Substantia nigra (tissue), 51 donors: ENCODE measurements at places on chromosomes 7 and 10.

- DNase-seq = no peak
Observed at GRCh38 chr7:98668255-98668654, 51.2 kb downstream of the NPTX2 start.

DNA sequence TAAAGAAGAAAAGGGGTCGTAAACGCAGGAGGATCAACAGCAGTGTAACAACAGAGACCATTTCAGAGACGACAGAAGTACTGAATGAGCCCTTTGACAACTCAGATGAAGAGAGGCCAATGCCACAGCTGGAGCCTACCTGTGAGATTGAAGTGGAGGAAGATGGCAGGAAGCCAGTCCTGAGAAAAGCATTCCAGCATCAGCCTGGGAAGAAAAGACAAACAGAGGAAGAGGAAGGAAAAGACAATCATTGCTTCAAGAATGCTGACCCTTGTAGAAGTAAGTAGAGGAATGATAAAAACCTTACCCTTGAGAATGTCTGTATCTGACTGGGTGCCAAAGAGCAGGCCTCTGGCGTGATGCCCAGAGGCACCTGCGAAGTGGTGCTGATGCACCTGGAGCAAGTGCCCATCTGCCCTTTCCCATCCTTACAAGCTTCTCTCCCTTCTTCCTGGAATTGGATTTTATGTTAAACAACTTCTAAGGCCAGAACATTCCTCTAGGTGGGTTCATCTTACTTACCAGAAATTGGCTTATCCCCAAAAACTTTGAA is 86.4 kb upstream of the SAMD8 start:
- DNase-seq = no peak

- no peak for DNase-seq
Observed at GRCh38 chr7:3141326-3141725, 97.7 kb upstream of the CARD11 start.

- no peak for DNase-seq
Observed at GRCh38 chr7:47466832-47467231, 115.1 kb downstream of the TNS3 start.

DNA sequence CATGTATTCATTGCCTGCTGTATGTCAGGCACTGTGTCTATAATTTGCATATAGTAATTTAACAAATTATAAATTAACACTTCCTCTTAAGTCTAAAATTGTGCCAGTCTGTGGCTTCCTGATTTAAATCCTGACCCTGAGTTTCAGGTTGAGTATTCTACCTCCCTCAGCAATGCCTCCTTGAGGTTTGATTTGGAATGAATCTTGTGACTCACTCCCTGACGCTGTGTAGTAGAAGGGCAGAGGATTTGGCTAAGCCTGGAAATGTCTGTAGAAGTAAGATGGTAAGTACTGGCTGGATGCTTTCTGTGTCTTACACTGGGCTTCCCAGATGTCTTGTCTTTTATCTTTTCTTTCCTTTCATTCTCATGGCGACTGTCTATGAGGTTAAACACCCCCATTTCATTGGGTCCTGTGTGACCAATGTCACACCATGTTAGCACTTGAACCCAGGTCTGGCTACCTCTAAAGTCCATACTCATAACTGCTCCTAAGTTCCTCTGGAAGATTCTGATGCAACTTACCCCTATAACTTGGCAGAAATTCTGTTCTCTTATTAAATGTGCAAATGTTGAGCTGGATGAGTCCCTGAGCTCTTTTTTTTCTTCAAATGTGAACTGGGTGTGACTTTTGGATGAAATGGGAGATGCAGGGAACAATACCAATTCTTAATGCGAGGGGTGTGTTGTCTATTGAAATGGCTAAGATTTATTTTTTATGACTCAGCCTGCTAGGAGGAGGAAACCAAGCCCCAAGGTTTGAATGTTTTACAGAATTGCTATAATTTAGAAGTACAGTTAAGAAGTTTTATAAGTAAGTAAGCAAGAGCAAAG is 48.5 kb downstream of the PLCE1 start:
- DNase-seq = no peak

DNA sequence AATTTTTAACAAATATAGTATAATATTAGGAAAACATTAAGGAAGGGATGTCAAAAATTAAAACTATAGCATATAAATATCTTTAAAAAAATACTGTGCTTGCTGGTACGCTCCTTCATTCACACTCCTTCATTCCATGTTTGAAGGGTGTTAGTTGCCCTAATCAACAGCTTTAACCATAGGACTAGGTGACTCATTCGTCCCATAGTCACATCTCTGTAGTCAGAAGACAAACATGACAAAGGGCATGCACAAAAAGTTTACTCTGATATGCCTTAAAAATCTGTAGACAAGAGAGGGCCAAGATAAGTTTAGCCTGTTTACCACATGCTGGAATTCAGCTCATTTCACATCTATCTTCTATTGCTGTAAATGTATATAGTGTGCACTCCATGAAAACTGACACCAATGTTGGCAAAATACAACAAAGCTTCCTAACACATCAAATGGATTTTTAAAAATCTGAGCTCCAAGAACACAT is 646 bp downstream of the FAM13C start:
- no peak for DNase-seq
